ENCODE measurements at places on chromosomes 5 and 9. TPM values are rescaled to one million over a fixed set of nuclear protein-coding genes. Genes with fewer than 3 reads are reported as not detected.

The MYMK gene
- not detected for total RNA-seq

The FAM221B gene
- total RNA-seq = not detected

The ARL10 gene
- total RNA-seq = 3.4 TPM

The ST8SIA4 gene
- 0.18 TPM for total RNA-seq

The SHISAL2B gene
- total RNA-seq = not detected

The SPATA31E1 gene
- under 0.01 TPM for total RNA-seq

The MVB12B gene
- 5.3 TPM for total RNA-seq

The IL5 gene
- total RNA-seq = not detected

The TMEM215 gene
- not detected for total RNA-seq

The POLR3G gene
- 14.1 TPM for total RNA-seq

The LHFPL2 gene
- total RNA-seq = 21.6 TPM

The NME5 gene
- 0.86 TPM for total RNA-seq

The SCGB3A2 gene
- not detected for total RNA-seq

The TLX3 gene
- not detected for total RNA-seq

The ADRA1B gene
- under 0.01 TPM for total RNA-seq
